ENCODE measurements at places on chromosomes 2 and 18. TPM values are rescaled to one million over a fixed set of nuclear protein-coding genes. Genes with fewer than 3 reads are reported as not detected.

The SMAD4 gene
- 89.1 TPM for total RNA-seq

The EML6 gene
- 0.79 TPM for total RNA-seq

The MC5R gene
- total RNA-seq = not detected

The SPP2 gene
- not detected for total RNA-seq

The RAD51AP2 gene
- total RNA-seq = not detected

The CD8B2 gene
- 0.11 TPM for total RNA-seq

The TUBA4B gene
- total RNA-seq = not detected

All from placental epithelial cell (primary cell).